EL (cell line): ENCODE measurements at places on chromosomes 4 and X.

GRCh38 chr4:92791871-92792440 is 488.2 kb downstream of the GRID2 start:
- DNase-seq, result no peak

- DNase-seq, result no peak
These were observed 7.0 kb downstream of the FGFRL1 start for GRCh38 chr4:1018147-1019020.

DNA sequence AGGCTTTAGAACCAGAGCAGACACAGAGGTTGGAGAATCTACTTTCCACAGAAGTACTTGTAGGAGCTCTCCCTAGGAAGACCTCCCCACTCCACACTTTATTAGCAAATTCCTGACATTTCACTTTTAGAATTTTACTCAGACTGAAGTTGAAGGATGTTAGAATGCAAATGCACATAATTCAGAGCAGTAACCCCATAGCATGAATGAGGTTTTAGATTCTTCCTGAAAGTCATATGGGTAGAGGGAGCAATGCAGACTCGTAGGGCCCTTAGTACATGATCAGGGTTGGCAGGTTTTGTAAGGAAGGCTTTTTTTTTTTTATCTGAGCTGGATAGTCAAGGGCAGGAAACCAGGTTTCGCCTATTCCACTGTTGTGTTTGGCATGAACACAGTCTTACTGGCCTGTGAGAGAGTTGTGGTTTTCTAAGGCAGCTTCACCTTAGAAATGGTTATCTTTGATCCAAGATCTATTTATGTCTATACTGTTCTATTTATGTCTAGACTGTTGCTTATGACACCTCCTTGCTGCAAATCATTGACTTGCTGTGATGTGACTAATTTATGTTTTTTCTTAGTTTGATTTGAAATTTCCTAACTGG is 48.9 kb downstream of the SPATA18 start:
- DNase-seq, result no peak

- peak; percentile 60 for DNase-seq
These were observed 97.3 kb upstream of the DCLK2 start for GRCh38 chr4:149980941-149981340.

GRCh38 chrX:3371163-3371562 is 24.7 kb upstream of the MXRA5 start:
- DNase-seq, result no peak

DNA sequence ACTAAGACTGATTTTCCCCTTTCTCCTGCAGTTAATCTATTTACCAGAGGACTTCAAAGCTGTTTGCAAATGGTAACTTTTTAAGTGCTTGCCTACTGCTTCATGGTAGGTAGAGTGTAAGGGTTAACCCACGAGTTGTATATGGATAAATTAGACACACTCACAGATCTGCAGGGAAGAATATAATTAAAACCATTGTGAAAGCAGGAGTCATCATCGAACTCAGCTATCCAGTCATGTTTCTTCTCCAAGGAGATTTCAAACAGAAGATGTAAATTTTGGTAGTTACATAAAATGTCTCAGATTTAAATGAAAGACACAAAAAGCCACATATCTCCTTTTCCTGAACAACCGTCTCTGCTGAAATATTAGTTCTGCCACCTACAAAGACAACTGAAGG is 549 bp upstream of the XG start:
- DNase-seq, result no peak
